Endothelial cell of umbilical vein (primary cell): ENCODE measurements at places on chromosomes 7 and 10.
A peak's percentile ranks its signal among the peaks of the same experiment; 100 is the strongest.

GRCh38 chr7:100516135-100516812 is 22.7 kb upstream of the AGFG2 start:
- no peaks in the 10 kb centered on the region for H3K27me3 ChIP-seq
- no peak overlapping the region for H3K4me3 ChIP-seq

- H3K36me3 ChIP-seq = no peaks in the 10 kb centered on the region
- no peak overlapping the region for H3K4me3 ChIP-seq
- H3K27ac ChIP-seq = peak overlapping the region; percentile 91
- DNase-seq = no peak
- no peaks in the 10 kb centered on the region for H3K27me3 ChIP-seq
These were observed 567 bp upstream of the CDCA7L start for GRCh38 chr7:21946222-21946709.

- DNase-seq = no peak
- H3K27ac ChIP-seq = no peak overlapping the region
- no peak overlapping the region for H3K4me3 ChIP-seq
- H3K36me3 ChIP-seq = no peaks in the 10 kb centered on the region
- peaks cover 18% of the 10 kb centered on the region for H3K4me1 ChIP-seq
These were observed 291.2 kb downstream of the LRMDA start for GRCh38 chr10:75722609-75723008.

DNA sequence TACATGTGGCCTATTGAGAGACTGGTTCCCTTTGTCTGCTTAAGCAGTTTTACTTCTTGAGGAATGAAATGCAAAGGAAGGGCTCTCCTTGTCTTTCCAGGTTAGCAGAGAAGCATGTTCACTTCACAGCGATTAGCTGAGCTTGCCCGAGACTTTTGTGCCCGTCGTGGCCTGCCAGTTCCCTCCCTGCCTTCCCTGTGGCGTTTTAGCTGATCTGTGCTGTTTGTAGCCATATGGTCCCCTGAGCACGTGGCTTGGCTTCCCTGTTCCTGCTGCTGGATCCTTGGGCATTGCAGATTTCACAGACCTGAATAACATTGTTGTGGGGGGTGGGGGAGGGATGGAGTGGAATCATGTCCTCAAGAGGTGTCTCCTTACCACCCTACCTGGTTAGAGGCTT is 61.8 kb downstream of the SND1 start:
- no peak for DNase-seq
- no peak overlapping the region for H3K27ac ChIP-seq
- H3K4me1 ChIP-seq = peaks cover 3% of the 10 kb centered on the region
- H3K4me3 ChIP-seq = no peak overlapping the region
- H3K27me3 ChIP-seq = no peaks in the 10 kb centered on the region
- H3K36me3 ChIP-seq = peaks cover 13% of the 10 kb centered on the region

GRCh38 chr10:133262696-133263095 is 14.0 kb downstream of the ADAM8 start:
- peaks cover 19% of the 10 kb centered on the region for H3K4me1 ChIP-seq
- no peak overlapping the region for H3K27ac ChIP-seq
- H3K4me3 ChIP-seq = no peak overlapping the region
- DNase-seq = no peak
- H3K36me3 ChIP-seq = no peaks in the 10 kb centered on the region
- no peaks in the 10 kb centered on the region for H3K27me3 ChIP-seq

- H3K36me3 ChIP-seq = no peaks in the 10 kb centered on the region
- no peaks in the 10 kb centered on the region for H3K4me1 ChIP-seq
- H3K27me3 ChIP-seq = no peaks in the 10 kb centered on the region
- no peak overlapping the region for H3K27ac ChIP-seq
These were observed 177.3 kb downstream of the C7orf25 start for GRCh38 chr7:42734568-42734967.

- peaks cover 35% of the 10 kb centered on the region for H3K4me1 ChIP-seq
- H3K27ac ChIP-seq = no peak overlapping the region
- DNase-seq = no peak
- no peak overlapping the region for H3K4me3 ChIP-seq
- no peaks in the 10 kb centered on the region for H3K36me3 ChIP-seq
These were observed 134.3 kb downstream of the CUX1 start for GRCh38 chr7:101951757-101952156.

DNA sequence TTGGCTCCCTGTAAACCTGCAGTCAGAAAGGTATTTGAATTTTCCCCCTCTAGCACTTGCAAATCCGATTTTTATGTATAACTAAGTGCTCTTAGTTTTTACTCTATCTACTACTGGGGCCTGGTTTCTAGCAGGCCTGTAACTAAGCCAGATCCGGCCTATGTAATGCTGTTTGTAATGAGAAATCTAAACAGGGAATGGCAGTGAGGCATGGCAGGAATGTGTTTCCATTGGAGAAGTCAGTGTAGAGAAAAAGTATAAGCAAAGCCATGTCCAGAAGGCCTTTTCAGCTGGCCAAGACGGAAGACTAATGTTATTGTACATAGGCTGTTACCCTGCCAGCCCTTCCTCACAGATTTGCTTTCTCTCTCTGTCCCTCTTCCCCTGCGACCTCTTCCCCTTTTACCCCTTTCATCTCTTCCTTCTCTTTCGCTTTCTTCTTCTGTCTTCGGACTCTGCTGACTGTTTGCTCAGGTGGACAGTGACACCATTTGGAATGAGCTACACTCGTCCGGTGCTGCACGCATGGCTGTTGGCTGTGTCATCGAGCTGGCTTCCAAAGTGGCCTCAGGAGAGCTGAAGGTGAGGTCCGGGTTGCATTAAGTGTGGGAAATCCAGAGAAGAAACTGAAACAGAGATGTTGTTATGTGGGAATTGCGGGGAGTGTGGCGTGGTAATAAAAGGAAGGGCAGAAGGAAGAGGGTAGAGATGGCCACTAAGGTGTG is 297.5 kb downstream of the HDAC9 start:
- no peaks in the 10 kb centered on the region for H3K4me1 ChIP-seq
- DNase-seq = peak; percentile 18
- no peaks in the 10 kb centered on the region for H3K36me3 ChIP-seq
- H3K27me3 ChIP-seq = no peaks in the 10 kb centered on the region
- H3K27ac ChIP-seq = no peak overlapping the region
- no peak overlapping the region for H3K4me3 ChIP-seq

GRCh38 chr7:97418312-97418711 is 300.8 kb downstream of the SDHAF3 start:
- H3K4me1 ChIP-seq = no peaks in the 10 kb centered on the region
- no peaks in the 10 kb centered on the region for H3K27me3 ChIP-seq
- H3K27ac ChIP-seq = no peak overlapping the region
- no peak for DNase-seq
- no peaks in the 10 kb centered on the region for H3K36me3 ChIP-seq

GRCh38 chr10:3605882-3606281 is 179.1 kb downstream of the KLF6 start:
- no peak overlapping the region for H3K4me3 ChIP-seq
- peaks cover 2% of the 10 kb centered on the region for H3K27me3 ChIP-seq
- H3K27ac ChIP-seq = no peak overlapping the region
- H3K36me3 ChIP-seq = no peaks in the 10 kb centered on the region
- no peak for DNase-seq

GRCh38 chr7:104123786-104124185 is 84.0 kb downstream of the ORC5 start:
- H3K27me3 ChIP-seq = no peaks in the 10 kb centered on the region
- no peaks in the 10 kb centered on the region for H3K36me3 ChIP-seq
- DNase-seq = no peak
- H3K27ac ChIP-seq = no peak overlapping the region
- H3K4me3 ChIP-seq = no peak overlapping the region
- no peaks in the 10 kb centered on the region for H3K4me1 ChIP-seq

GRCh38 chr10:130787243-130787642 is 524.3 kb downstream of the TCERG1L start:
- no peaks in the 10 kb centered on the region for H3K27me3 ChIP-seq
- H3K4me3 ChIP-seq = no peak overlapping the region
- H3K36me3 ChIP-seq = no peaks in the 10 kb centered on the region
- H3K27ac ChIP-seq = no peak overlapping the region

GRCh38 chr7:20030417-20030816 is 186.8 kb downstream of the MACC1 start:
- H3K36me3 ChIP-seq = no peaks in the 10 kb centered on the region
- H3K27ac ChIP-seq = no peak overlapping the region
- no peak for DNase-seq
- no peaks in the 10 kb centered on the region for H3K27me3 ChIP-seq
- no peak overlapping the region for H3K4me3 ChIP-seq

DNA sequence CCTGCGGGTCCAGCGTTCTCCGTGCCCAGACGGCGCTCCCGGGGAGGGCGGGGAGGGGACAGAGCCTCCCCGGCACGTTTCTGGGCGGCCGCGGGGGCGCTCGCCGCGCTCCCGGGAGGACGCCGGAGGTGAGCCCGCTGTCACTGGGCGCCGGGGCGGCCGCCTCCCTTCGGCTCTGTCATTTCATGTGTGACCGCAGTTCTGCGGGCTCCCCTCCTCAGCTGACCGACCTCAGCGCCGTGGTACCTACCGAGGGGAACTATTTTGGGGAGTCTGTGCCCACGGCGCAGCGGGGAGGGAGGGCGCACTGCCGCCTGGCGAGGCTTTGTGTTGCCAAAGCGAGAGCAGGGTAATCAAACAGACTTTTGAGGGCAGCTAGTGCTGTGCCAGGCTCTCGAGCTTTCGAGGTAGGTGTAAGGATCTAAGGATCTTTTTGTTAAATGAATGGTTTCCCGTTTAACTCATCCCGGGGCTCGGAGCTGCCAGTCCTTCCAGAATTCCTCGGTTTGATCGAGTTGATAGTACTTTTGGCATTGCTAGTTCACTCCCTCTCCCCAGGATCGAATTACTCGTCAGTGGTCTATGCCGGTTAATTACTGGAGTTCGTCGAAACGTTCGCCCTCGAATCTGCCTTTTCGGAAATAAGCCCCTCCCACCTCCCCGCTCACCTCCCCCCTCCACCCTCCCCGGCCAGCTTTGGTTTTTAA is 1.9 kb downstream of the ARID5B start:
- H3K36me3 ChIP-seq = no peaks in the 10 kb centered on the region
- peaks cover 28% of the 10 kb centered on the region for H3K4me1 ChIP-seq
- H3K27me3 ChIP-seq = no peaks in the 10 kb centered on the region
- H3K4me3 ChIP-seq = peak overlapping the region; percentile 26

DNA sequence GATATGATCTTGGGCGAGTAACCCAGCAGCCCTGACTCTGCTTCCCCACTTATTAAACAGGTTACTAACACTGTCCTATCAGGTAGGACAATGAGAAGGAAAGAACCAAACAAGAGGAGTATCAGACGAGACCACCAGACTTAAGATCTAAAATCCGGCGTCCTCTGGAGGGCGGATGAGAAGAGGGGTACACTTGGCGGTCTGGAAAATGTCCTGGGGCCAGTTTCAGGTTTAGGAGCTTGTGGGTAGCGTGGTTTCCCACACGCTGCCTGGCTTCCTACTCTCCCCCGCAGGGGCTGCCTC is 635 bp downstream of the ZNF32 start:
- no peaks in the 10 kb centered on the region for H3K27me3 ChIP-seq
- peak overlapping the region; percentile 55 for H3K4me3 ChIP-seq
- no peaks in the 10 kb centered on the region for H3K36me3 ChIP-seq
- H3K4me1 ChIP-seq = peaks cover 5% of the 10 kb centered on the region
- DNase-seq = peak; percentile 3
- H3K27ac ChIP-seq = no peak overlapping the region

- H3K36me3 ChIP-seq = no peaks in the 10 kb centered on the region
- H3K27me3 ChIP-seq = peaks cover 2% of the 10 kb centered on the region
- no peaks in the 10 kb centered on the region for H3K4me1 ChIP-seq
These were observed 137.6 kb upstream of the CDK6 start for GRCh38 chr7:92973974-92974373.

- H3K36me3 ChIP-seq = no peaks in the 10 kb centered on the region
- H3K4me3 ChIP-seq = peak within 1 kb of the TSS; percentile 72
- peaks cover 8% of the 10 kb centered on the region for H3K4me1 ChIP-seq
These were observed at the start of gene URGCP for GRCh38 chr7:43906331-43907010. URGCP (minus strand) TSS chr7:43906596; CDS start chr7:43906575, 21 bp downstream.

DNA sequence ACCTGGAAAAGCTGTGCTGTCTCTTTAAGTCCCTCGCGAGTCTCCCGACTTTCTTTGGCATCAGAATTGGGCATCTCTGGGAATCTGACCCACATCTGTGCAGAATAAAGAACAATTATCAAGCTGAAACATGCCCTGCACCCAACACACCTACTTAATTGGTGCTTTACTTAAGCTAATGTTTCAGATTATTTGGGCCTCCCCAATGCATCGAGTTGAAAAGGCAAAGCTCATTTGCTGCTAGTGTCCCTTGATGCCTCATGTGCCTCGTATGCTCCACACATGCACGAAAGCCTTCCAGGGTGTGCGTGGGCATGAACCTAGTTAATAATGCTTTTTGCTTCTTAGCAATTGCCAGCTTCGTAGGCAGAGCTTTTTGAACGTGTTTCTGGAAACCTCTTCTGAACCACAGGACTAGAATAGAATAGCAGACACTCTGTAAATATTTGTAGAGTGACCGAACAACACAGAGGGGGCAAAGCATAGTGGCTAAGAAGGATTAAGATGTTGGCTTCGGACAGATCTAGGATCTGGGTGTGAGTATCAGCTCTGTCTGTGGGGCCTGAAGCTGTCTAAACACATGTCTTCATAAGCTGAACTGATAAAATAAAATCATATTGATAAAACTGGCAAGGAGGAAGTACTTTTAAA is 26.7 kb upstream of the FGFR2 start:
- no peaks in the 10 kb centered on the region for H3K27me3 ChIP-seq
- no peaks in the 10 kb centered on the region for H3K4me1 ChIP-seq
- H3K4me3 ChIP-seq = no peak overlapping the region
- DNase-seq = no peak
- H3K27ac ChIP-seq = no peak overlapping the region
- no peaks in the 10 kb centered on the region for H3K36me3 ChIP-seq

DNA sequence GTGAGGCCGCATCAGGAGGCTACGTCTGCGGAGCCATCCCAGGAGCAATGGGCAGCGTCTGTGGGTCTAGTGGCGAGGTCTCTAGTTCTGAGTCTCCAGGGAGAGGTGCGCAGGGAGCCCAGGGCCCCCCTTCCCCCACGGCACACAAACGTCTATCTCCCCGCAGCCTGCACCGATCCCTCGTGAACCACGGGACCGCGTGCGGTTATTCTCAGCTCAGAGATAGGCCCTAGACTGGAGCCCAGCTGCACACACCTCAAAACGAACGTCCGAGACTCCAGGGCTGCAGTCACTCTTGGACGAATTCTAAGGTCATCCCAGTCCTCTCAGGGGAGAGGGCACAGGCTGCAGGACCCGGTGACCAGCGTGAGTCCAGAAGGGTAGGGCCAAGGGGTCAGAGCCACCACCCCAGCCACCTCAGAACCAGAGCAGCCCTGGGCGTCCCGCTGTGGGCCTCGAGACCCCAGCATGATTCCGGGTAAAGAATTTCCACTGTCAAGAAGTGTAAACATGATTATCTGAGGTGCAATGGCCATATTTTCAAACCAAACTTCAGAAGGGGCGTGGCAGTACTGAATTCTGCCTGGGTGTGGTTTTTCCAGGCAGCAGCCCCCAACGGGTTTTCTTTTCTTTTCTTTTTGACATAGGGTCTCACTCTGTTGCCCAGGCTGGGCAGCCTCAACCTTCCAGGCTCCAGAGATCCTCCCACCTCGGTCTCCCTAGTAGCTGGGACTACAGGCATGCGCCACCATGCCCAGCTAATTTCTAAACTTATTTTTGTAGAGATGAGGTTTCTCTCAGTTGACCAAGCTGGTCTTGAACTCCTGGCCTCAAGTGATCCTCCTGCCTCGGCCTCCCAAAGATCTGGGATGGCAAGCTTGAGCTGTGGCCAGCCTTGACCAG is 57.5 kb downstream of the PWWP2B start:
- DNase-seq = no peak
- no peak overlapping the region for H3K27ac ChIP-seq
- peaks cover 4% of the 10 kb centered on the region for H3K4me1 ChIP-seq
- no peaks in the 10 kb centered on the region for H3K27me3 ChIP-seq
- no peaks in the 10 kb centered on the region for H3K36me3 ChIP-seq

- DNase-seq = no peak
- H3K4me3 ChIP-seq = no peak overlapping the region
- no peaks in the 10 kb centered on the region for H3K36me3 ChIP-seq
- no peak overlapping the region for H3K27ac ChIP-seq
- H3K27me3 ChIP-seq = no peaks in the 10 kb centered on the region
These were observed 135.3 kb upstream of the COBL start for GRCh38 chr7:51451751-51452476.
